ENCODE measurements at places on chromosomes 16 and 17.

GRCh38 chr17:47291242-47291873 lies 32.4 kb upstream of the EFCAB13 start:
- no peak for DNase-seq

DNA sequence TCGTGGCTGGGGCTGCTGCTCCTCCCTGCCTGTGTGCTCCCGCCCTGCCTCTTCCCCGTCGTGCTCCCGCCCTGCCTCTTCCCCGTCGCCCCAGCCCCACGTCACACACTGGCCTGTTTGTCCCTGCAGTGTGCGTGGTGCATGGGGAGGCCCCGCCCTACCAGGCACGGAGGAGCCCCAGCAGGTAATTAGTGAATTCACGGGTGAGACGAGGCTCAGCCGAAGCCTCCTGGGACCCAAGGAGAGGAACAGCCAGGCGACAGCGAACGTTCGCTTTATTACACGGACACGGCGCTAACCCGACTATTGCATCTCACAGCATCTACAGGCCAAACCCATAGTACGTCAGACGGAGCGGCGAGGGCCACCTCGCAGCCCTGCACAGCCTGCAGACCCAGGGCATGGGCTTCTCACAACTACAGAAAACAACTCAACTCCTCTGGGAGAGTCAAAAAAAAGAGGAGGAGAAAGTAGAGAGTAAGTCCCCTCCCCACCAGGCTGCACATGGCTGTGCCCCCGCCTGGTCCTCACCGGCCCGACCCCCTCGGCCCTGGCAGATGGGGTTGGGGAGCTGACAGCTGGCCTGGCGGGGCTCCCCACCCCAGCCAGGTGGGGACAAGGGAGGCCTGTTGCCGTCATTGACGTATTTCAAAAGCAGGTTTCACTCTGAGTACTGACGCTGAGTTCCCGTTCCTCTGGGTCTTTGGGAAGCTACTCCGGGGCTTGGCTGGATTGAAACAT lies 4.3 kb upstream of the PABPN1L start:
- no peak for DNase-seq

DNA sequence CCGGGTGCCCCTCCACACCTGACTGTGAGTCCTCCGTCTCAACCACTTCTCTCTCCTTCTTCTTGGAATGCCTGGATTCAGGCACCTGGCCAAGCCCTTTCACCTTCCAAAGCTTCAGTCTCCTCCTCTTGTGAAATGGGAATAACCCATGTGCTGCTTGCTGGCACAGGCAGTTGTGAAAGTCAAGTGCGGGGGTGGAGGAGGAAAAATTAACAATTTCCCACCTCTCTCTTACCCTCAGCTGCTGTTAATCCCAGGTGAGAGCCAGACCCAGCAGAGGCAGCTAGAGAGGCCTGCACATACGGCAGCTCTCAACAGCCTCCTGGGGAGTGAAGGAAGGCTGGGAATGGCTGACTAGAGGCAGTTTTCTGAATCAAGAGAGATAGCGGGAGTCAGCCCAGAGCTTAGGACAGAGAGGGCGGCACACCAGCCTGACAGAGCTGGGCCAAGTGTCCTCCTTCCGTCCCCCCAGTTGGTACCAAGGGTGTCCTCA lies 77.9 kb upstream of the LGALS9 start:
- DNase-seq = no peak

- no peak for DNase-seq
Measured at GRCh38 chr16:24540602-24541210, 1.3 kb downstream of the RBBP6 start.

DNA sequence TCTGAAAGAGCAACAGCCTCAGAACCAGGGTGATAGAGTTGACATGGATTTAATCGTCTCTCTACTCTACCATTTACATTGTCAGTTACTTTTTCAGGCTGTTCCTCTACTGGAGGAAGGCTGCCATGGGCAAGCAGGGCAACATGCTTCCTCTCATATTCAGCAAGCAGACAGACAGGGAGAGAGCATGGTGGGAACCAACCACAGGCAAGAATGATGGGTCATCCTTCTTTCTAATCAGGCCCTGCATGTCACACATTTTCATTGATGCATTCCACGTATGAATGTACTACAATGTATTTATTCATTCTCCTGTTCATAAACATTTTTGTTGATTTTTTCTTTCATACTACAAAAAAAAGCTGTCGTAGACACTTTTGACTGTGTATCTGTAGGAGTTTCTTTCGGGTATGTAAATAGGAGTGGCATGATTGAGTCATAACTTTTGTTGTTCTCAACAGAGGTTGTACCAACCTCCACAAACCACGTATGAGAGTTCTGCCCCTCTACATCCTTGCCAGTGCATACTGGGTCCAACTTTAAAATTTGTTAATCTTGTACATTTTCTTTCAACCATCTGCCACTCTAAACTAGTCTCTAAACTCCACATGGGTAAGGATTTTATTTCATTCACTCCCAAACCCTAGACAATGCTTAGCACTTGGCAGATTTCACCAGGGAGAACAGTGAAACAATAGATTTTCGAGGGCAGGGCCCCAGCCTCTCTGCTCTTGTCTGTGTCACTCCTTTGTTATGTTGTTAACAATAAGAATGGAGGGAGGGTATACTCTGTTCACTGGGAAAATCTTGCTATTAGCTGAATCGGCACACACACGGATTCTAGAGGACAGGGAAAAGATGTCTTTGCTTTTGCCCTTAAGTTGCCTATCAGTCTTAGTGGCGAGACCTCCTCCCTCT lies 58.7 kb downstream of the CMC2 start:
- DNase-seq = no peak

- no peak for DNase-seq
Measured at GRCh38 chr16:88487920-88488851, 35.1 kb downstream of the ZFPM1 start.

DNA sequence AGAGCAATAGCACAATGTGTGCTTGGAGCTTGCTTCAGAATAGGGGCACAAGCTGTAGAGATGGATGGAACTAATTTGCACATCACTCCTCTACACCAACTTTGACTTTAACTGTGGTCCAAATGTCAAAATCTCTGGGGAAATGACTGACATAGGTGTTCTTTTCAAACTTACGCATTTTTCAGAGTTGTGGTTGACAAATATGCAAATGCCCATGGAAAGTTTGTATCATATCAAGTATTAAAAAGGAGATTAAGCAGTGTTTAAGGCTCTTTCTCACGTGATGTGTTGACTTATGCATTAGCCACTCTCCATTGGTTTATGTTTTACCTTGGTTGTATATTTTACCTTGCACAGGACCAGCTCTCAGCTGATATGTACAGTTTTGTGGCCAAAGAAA lies 77.1 kb downstream of the ELAC2 start:
- DNase-seq = no peak

Measured in HEK293T (cell line).